CD4-positive, alpha-beta T cell treated with Interleukin-15 for 4 hours (primary cell): ENCODE measurements at places on chromosomes 16 and 17.

DNA sequence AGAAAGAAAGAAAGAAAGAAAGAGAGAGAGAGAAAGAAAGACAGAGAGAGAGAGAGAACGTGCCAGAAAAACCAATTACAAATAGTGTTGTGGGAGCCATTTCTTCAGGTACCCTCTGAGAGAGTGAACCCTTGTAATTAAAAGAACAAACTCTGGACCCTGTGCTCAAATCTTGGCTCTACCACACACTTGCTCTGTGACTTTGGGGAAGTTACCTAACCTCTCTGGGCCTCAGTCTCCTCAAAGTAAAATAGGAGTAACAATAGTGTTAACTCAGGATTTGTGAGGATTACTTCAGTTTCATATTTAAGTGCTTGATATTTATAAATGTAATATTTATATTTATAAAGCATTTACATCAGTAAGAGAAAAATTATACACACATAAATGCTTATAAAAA lies 139.8 kb downstream of the GSG1L start:
- DNase-seq, result no peak

DNA sequence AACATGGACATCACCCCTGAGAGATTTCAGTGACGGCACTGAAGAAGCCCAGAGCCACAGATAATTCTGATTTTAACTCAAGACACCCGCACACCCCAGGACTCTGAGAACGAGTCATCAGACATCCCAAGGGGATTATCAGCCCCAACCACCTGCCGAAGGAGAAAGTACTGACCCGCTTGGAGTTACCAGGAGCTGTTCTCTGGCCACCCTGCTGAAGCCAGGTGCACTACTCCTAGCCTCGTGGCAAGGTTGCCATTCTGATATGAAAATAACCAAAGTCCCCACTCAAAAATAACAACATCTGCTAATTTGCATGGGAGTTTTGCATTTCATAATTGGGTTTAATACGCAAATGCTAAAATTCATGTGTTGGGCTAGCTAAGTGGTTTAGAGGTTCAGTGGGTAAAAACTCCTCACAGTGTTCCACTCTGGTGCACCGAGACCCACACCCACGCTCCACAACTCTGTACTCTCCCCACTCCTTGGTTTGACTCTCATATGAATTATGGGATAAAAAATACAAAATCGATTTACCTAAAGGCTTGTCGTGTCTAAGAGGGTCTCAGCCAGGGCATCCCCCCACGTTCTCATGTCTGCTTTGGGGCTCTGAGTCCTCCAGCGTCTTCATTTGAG lies 143.0 kb upstream of the NOL11 start:
- no peak for DNase-seq

DNA sequence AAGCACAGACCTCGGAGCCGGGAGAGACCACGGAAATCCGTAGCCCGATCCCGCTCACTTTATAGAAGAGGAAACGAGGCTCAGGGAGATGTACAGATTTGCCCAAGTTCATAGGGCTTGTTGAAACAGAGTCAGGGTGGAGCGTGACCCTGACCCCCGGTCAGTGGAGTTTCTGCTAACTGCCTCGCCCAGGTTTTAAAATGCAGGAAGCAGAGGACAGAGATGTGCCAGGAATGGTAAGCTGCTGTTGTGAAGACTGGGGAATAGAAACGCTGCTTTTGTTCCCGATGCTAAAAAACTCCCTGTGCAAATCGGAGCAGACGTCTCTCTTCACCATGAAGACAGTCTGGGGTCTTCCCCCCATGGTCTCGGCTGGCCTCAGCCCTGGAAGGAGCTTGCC lies 403.0 kb downstream of the SEC14L1 start:
- DNase-seq, result no peak

- peak; percentile 6 for DNase-seq
These were observed 20.4 kb upstream of the WDR45B start for GRCh38 chr17:82668631-82669099.

DNA sequence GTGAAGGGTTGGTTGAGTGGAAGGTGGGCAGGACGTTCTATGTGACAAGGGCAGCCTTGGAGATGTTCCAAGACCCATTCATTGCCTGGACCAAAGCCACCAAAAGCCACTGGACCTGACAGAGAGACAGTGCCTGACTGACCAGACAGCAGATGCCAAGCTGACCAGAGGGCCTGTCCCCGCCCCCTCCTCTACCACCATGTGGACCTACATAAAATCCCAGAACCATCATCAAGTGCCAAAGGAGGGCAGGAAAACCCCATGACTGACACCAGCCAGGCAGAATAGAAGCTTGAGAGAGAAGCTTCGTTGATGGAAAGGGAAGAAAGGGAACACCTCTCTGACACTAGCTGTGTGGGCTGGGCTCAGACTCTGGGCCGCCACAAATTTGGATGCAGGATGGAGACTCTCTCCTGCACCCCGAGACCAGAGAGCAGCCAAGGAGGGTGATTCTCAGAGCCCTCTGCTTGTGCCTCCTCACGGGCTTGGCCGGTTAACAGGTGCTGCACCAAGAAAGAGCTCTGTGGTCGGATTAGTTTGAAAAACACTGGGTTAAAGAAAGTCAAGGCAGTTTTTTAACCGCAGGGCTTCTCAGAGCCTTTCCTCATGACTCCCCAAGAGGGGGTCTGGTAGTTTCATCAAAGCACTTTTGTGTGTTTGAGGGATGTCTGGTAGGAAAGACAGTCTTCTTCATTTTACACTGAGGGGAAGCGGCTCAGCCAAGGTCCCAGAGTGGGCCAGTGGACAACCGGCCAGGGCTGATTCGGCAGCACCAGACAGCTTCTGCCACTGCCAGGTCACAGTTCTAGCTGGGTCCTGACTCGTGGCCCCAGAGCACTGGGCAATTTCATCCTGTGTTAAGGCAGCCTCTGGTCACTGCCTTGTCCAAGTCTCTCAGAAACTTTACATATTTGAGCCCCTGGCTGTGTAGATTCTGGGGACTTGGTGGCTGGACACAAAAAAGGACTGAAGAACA lies 1.7 kb downstream of the TNFRSF13B start:
- no peak for DNase-seq

DNA sequence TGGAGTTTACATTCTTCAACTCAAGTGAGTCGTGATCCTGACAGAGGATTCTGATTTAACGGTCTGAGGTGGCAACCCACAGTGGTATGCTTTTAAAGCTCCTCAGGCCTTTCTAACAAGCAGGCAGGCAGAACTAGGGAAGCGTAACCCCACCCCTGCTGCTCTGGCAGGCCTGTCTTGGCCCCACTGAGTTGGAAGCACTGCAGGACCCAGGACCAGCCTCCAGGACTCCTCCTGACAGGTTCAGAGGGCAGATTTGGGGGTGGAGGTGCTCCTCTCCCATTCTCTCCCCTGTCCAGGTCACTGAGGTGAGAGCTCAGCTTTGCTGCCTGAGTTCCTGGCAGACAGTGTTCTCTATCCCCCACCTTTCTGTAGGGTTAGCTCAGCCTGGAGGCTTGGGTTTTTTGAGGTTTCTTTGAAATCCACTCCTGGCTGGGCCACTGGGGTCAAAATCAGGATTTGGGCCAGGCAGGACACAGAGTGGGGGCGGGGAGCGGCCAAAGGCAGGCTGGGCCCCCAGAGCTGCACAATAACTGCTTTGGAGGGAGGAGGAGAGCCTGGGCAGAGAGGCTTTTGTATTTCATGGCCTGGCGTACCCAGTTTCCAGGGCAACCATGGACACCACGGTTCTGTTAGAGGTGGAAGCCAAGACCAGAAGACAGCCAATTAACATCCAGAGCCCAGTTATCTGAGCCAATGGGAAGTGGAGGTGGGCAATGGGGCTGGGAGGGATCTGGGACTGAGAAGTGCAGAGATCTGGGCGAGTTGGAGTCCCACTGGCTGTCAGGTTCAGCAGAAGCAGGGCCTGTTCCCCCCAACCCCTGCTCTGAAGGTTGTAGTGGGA lies 9.5 kb downstream of the MRPL27 start:
- no peak for DNase-seq

DNA sequence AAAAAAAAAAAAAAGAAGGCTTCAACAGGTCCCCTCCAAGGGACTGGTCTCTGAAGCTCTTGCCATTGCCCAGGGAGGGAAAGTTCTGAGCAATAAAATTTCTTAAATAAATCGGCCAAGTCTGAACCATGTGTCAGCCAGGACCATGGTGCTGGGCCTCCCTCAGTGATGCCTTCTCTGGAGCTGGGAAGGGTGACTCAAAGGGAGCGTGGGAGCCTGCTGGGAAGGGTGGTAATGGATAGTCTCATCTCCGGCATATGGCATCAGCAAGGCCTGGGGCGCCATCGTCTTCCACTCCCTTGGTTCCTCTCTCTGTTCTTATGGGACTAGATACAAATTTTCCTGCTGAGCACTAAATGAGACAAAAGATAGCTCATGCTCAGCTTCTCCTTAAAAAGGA lies 2.3 kb downstream of the VKORC1 start:
- no peak for DNase-seq

GRCh38 chr16:7731141-7731540 lies 398.5 kb downstream of the RBFOX1 start:
- DNase-seq, result no peak

DNA sequence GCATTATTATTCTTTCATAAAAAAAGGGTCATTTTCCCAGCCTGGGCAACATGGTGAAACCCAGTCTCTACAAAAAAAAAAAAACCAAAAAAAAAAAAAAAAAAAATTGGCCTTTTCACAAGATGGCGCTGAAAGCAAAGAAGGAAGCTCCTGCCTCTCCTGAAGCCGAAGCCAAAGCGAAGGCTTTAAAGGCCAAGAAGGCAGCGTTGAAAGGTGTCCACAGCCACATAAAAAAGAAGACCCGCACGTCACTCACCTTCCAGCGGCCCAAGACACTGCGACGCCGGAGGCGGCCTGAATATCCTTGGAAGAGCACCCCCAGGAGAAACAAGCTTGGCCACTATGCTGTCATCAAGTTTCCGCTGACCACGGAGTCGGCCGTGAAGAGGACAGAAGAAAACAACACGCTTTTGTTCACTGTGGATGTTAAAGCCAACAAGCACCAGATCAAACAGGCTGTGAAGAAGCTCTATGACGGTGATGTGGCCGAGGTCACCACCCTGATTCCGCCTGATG lies 4.9 kb upstream of the PGAP6 start:
- DNase-seq, result no peak

DNA sequence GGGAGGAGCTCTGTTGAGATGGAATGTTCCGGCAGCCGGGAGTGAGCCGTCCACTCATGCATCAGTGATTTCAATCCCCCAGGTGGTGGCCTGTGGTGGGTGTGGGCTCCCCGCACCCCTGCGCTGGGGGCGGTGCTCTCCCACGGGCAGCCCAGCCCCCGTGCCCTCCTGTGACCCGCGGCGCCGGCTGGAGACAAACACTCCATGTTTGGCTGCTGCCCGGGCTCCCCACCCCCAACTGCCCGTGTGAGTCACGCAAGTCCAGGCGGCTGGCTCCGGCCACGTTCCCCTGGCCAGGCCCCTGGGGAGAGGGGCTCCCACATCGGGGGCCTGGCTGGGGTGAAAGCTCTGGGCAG lies 29.4 kb downstream of the CACNA1H start:
- DNase-seq, result no peak

DNA sequence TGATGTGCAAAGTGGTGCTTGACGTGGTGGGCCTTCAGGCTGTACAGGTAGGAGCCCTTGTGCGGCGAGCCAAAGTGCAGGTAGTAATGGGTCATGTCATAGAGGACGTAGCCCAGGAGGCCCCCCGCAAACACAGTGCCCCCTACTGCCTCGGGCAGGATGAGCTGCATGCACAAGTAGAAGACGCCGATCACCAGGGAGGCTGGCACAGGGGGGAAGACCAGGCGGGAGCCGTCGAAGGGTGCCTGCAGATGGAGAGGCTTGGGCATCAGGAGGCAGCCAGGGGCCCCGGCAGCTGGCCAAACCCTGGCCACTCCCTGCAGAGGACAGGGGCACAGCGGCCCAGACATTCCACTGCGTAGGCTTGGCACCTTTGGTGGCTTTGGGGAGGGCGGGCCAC lies 15.7 kb upstream of the MLKL start:
- DNase-seq, result no peak

- DNase-seq, result no peak
These were observed 28.4 kb downstream of the DNAH2 start for GRCh38 chr17:7745748-7746470.
